ENCODE measurements at places on chromosomes 12 and 14. TPM values are rescaled to one million over a fixed set of nuclear protein-coding genes. Genes with fewer than 3 reads are reported as not detected.

The ITGB7 gene
- 1.4 TPM for total RNA-seq

GRCh38 chr12:109084425-109084824 is 8.8 kb downstream of the ALKBH2 start:
- H3K27me3 ChIP-seq, result no peaks in the 10 kb centered on the region
- no peak overlapping the region for H3K4me3 ChIP-seq
- H3K27ac ChIP-seq, result no peak overlapping the region
- DNase-seq, result no peak
- peaks cover 12% of the 10 kb centered on the region for H3K36me3 ChIP-seq
- H3K4me1 ChIP-seq, result no peaks in the 10 kb centered on the region

DNA sequence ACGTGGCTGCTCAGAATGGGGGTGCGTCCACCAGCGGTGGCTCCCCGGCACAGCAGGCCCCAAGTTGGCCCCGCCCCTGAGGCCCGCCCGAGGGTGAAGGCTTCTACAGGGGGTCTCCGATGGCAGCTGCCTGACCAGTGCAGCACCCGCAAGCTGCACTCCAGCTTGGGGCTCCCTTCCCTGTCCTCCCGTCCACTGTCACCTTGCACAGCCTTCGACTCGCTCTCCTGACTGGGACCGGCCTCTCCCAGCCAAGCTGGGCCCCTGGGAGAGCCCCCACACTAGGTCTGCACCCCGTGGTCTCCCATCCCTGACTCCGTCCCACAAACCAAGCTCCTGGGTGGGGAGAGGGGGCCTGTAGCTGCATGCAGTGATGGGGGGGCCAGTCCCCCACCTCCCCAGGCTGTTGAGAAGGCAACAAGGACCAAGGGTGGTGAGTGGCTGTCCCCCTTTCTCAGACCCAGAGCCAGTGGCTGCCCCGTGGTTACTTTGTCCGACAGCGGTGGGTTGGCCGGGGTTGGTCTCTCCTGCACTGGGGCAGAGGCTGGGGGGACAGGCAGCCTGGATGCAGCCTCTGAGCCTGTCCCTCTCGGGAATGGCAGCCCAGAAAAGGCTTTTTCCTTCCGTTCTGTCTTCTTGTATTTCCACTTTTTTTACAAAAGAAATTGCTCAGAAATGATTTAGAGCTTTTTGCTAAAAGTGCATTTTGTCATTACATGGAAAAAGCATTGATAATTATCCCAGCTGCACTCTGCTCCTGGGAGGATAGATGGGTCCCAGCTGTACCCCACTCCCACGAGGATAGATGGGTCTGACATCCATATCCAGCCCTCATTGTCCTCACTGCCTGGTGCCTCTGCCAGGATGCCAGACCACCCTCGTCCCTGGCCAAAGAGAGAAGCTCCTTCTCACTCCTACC is 217.0 kb downstream of the KIF26A start:
- H3K36me3 ChIP-seq, result peaks cover 5% of the 10 kb centered on the region
- H3K4me1 ChIP-seq, result no peaks in the 10 kb centered on the region
- H3K27me3 ChIP-seq, result no peaks in the 10 kb centered on the region

The CCDC196 gene
- total RNA-seq, result not detected

DNA sequence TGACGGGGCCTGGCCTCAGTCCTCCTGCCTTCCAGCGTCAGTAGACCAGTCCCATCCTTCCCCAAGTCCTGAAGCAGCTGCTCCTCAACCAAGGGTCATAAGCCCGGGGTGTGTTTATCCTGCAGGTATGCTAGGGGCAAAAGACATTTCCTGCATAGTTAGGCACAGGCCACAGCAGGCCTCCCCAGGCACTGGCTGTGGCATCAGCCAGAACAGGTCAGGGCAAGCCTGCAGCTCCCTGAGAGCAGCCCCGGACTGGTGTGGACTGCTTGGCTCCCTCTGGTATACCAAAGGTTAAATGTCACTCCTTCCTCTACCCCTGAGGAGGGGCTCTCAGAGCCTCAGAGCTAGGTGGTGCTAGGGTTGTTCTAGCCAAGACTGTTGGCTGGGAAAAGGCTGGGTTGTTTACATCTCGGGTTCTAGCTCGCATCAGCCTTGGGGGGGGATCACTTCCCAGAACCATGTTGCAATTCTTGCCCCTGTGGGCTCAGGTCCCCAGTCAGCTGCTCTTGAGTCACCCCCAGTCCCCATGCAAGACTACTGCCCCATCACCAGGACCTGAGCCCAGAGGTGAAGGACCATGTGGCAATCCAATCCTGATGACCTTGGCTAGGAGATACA is 2.9 kb downstream of the MMP14 start:
- no peaks in the 10 kb centered on the region for H3K27me3 ChIP-seq
- H3K4me3 ChIP-seq, result peak overlapping the region; percentile 100
- peak overlapping the region; percentile 99 for H3K27ac ChIP-seq
- DNase-seq, result no peak

DNA sequence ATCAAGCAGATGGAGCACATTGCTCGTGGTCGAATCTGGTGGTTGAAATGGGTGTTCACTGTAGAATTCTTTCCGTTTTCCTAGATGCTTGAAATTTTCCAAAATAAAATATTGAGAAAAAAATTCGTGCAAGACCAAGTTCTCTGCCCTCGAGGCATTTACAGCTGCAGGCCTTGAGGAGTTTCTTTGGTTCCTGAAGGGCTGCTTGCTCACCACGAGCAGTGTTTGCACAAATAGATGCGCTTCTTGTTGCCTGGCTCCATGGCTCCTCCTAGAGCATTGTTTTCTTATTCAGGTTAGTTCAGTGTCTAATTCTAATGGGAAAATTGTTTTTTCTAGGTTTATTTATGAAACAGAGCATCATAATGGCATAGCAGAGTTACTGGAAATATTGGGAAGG is 74.5 kb upstream of the DYNC1H1 start:
- 0 out of 2 replicates have a peak overlapping the region, but pooled peaks have one; percentile 11 for H3K27ac ChIP-seq
- H3K4me3 ChIP-seq, result no peak overlapping the region
- no peaks in the 10 kb centered on the region for H3K4me1 ChIP-seq
- peaks cover 22% of the 10 kb centered on the region for H3K36me3 ChIP-seq
- no peaks in the 10 kb centered on the region for H3K27me3 ChIP-seq
- no peak for DNase-seq

The SLCO1B1 gene
- 0.37 TPM for total RNA-seq

The SPIC gene
- total RNA-seq, result not detected

The FAM222A gene
- 1.3 TPM for total RNA-seq

All from WTC11 (cell line).